ENCODE measurements at places on chromosomes 4 and X. TPM values are rescaled to one million over a fixed set of nuclear protein-coding genes. Genes with fewer than 3 reads are reported as not detected.
A peak's percentile ranks its signal among the peaks of the same experiment; 100 is the strongest.

- H3K27me3 ChIP-seq, result no peaks in the 10 kb centered on the region
- DNase-seq, result no peak
- no peak overlapping the region for H3K4me3 ChIP-seq
- H3K27ac ChIP-seq, result no peak overlapping the region
- no peaks in the 10 kb centered on the region for H3K4me1 ChIP-seq
Measured at GRCh38 chr4:113122066-113122465, 72.6 kb downstream of the ANK2 start.

DNA sequence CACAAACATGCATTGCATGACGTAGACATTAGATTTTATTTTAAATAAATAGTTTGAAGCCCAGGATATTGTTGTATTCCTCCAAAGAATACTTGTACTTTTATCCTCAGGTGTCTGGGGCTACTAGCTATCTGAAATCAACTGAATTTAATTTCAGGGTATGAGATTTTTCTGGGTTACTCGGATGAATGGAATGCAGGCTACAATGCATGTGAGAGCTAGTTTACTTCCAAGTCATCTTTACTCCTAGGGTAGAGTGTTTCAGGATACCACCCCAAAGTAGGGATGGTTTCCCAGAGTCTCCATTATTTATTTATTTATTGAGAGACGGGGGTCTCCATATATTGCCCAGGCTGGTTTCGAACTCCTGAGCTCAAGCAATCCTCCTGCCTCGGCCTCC lies 66.4 kb downstream of the HPRT1 start:
- no peak overlapping the region for H3K4me3 ChIP-seq
- no peak overlapping the region for H3K27ac ChIP-seq
- peaks cover 11% of the 10 kb centered on the region for H3K4me1 ChIP-seq
- H3K36me3 ChIP-seq, result no peaks in the 10 kb centered on the region
- DNase-seq, result no peak
- no peaks in the 10 kb centered on the region for H3K27me3 ChIP-seq

GRCh38 chr4:121726642-121727268 lies 30.0 kb upstream of the ANXA5 start:
- H3K36me3 ChIP-seq, result no peaks in the 10 kb centered on the region
- H3K4me1 ChIP-seq, result peaks cover 3% of the 10 kb centered on the region
- H3K4me3 ChIP-seq, result no peak overlapping the region
- peaks cover 9% of the 10 kb centered on the region for H3K27me3 ChIP-seq
- H3K27ac ChIP-seq, result no peak overlapping the region

- no peak overlapping the region for H3K27ac ChIP-seq
- H3K36me3 ChIP-seq, result peaks cover 4% of the 10 kb centered on the region
- no peaks in the 10 kb centered on the region for H3K27me3 ChIP-seq
- H3K4me3 ChIP-seq, result no peak overlapping the region
- H3K4me1 ChIP-seq, result no peaks in the 10 kb centered on the region
Measured at GRCh38 chr4:150327262-150327780, 249.1 kb downstream of the DCLK2 start.

DNA sequence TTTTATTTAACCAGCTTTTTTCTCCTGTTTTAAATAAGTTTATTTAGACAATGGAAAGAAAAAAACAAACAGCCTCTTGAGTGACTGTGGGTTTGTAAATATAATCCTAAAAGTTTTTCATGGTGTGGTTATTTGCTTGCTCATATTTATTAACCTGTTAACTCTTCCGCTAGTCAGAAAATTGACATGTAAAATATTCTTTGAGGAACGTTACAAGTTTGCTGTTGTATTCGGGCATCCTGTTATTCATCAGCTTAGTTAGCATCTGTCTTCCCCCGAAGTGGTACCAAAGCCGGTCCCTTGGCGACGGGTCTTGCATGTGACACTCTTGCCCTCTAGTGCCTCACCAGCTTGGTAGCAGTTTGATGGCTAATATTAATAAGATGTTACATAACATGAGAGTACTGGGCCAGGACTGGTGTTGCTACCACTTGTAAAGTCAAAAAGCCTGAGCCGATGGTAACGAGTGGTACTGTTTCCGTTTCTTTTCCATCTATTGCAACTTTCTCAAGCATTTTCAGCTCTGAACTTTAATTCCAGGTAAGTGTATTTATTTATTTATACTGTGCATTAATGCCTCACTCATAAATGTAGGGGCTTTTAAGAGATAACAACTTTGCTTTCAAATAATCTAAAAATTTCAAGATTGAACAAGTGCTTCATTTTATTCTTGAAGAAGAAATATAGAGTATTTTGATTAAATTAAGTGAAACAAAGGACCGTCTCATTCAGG lies at the start of gene NDST3:
Gene NDST3 (plus strand): TSS at position 434 of the 733 bp plus-strand sequence. CDS start 19,425 bp downstream, outside the sequence.
- peak within 1 kb of the TSS; percentile 31 for H3K4me3 ChIP-seq
- peaks cover 11% of the 10 kb centered on the region for H3K4me1 ChIP-seq
- DNase-seq, result peak; percentile 10
- H3K27me3 ChIP-seq, result peaks cover 51% of the 10 kb centered on the region

COL4A6 gene
- total RNA-seq, result not detected

GAGE12E gene
- total RNA-seq, result not detected

GRCh38 chr4:4595252-4595651 lies 53.4 kb upstream of the STX18 start:
- no peak for DNase-seq
- H3K4me1 ChIP-seq, result no peaks in the 10 kb centered on the region
- H3K27ac ChIP-seq, result no peak overlapping the region
- no peak overlapping the region for H3K4me3 ChIP-seq
- H3K36me3 ChIP-seq, result peaks cover 2% of the 10 kb centered on the region

- H3K4me1 ChIP-seq, result no peaks in the 10 kb centered on the region
- H3K36me3 ChIP-seq, result no peaks in the 10 kb centered on the region
- H3K27me3 ChIP-seq, result peaks cover 6% of the 10 kb centered on the region
- H3K27ac ChIP-seq, result no peak within 1 kb of the TSS
- no peak within 1 kb of the TSS for H3K4me3 ChIP-seq
- no peak for DNase-seq
Measured at GRCh38 chrX:103092942-103093341, at the start of gene NXF3. NXF3 (minus strand) TSS chrX:103093143; CDS start chrX:103093023, 120 bp downstream.

DNA sequence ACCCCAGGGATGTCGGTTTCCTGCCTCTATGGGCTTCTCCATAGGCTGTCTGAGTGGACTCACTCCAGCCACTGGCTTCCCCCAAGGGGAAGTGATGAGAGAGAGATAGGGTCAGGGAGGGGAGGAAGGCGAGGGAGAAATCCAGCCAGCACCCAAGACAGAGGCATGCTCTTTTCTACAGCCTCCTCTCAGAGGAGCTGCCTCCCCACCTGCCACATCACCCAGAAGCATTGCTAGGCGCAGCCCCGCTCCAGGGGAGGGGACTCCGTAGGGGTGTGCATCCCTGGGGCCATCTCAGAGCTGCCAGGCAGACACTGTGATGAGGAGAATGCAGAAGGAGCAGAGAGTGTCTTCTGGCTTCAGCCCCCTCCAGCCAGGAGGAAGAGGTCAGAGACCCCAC lies 109.5 kb upstream of the NKX1-1 start:
- H3K36me3 ChIP-seq, result no peaks in the 10 kb centered on the region
- H3K27me3 ChIP-seq, result peaks cover 4% of the 10 kb centered on the region
- no peak overlapping the region for H3K4me3 ChIP-seq
- H3K27ac ChIP-seq, result no peak overlapping the region
- DNase-seq, result no peak
- H3K4me1 ChIP-seq, result peaks cover 2% of the 10 kb centered on the region

DGAT2L6 gene
- not detected for total RNA-seq

- H3K27ac ChIP-seq, result no peak overlapping the region
- no peaks in the 10 kb centered on the region for H3K36me3 ChIP-seq
- DNase-seq, result peak; percentile 9
- H3K4me1 ChIP-seq, result peaks cover 7% of the 10 kb centered on the region
- H3K27me3 ChIP-seq, result no peaks in the 10 kb centered on the region
Measured at GRCh38 chr4:54566608-54567007, 91.1 kb upstream of the KIT start.

- no peak overlapping the region for H3K27ac ChIP-seq
- no peaks in the 10 kb centered on the region for H3K36me3 ChIP-seq
- no peaks in the 10 kb centered on the region for H3K4me1 ChIP-seq
- DNase-seq, result no peak
- peaks cover 1% of the 10 kb centered on the region for H3K27me3 ChIP-seq
Measured at GRCh38 chrX:21666679-21667078, 8.5 kb upstream of the KLHL34 start.

- DNase-seq, result no peak
- H3K4me1 ChIP-seq, result no peaks in the 10 kb centered on the region
- H3K27ac ChIP-seq, result no peak overlapping the region
- no peak overlapping the region for H3K4me3 ChIP-seq
Measured at GRCh38 chrX:758917-759316, 128.3 kb downstream of the SHOX start.

HPSE gene
- 24.6 TPM for total RNA-seq

DNA sequence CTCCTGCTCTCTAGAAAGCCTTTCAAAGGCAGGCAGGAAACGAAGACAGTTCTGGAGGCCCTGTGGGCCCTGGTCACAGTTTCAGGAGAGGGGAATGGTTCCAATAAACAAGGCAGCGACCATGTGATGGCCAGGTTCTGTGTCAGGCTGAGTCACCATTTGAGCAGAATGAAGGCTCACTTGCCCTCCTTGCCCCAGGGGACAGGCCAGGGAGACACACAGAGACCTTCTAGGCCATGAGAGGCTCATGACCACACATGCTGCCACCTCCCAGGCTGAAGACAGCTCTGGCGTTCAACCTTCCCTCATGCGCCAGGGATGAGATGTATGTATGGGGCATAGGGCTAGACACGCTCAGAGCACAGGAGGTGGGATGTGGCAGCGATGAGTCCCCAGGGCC lies 22.9 kb upstream of the TRIM2 start:
- no peak overlapping the region for H3K27ac ChIP-seq
- H3K4me1 ChIP-seq, result no peaks in the 10 kb centered on the region
- no peaks in the 10 kb centered on the region for H3K36me3 ChIP-seq
- H3K4me3 ChIP-seq, result no peak overlapping the region
- no peaks in the 10 kb centered on the region for H3K27me3 ChIP-seq

NPNT gene
- not detected for total RNA-seq

PDE6B gene
- 18.7 TPM for total RNA-seq

UCHL1 gene
- total RNA-seq, result not detected

GRCh38 chr4:120769227-120769626 lies 153.3 kb downstream of the PRDM5 start:
- DNase-seq, result no peak
- H3K4me3 ChIP-seq, result no peak overlapping the region
- peaks cover 3% of the 10 kb centered on the region for H3K27me3 ChIP-seq
- no peaks in the 10 kb centered on the region for H3K36me3 ChIP-seq
- H3K27ac ChIP-seq, result no peak overlapping the region

DNA sequence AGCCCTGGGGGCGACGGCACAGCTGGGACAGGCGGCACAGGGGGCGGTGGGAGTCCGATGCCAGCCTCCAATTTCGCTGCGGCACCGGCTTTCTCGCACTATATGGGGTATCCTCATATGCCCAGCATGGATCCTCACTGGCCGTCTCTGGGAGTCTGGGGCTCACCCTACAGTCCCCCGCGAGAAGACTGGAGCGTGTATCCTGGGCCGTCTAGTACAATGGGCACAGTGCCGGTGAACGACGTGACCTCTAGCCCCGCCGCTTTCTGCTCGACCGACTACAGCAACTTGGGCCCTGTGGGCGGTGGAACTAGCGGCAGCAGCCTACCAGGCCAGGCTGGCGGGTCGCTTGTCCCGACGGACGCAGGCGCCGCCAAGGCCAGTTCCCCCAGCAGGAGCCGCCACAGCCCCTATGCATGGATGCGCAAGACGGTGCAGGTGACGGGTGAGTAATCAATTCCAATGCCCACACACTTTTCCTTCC lies 500 bp downstream of the CDX4 start:
- no peak for DNase-seq
- H3K4me3 ChIP-seq, result no peak overlapping the region

DNA sequence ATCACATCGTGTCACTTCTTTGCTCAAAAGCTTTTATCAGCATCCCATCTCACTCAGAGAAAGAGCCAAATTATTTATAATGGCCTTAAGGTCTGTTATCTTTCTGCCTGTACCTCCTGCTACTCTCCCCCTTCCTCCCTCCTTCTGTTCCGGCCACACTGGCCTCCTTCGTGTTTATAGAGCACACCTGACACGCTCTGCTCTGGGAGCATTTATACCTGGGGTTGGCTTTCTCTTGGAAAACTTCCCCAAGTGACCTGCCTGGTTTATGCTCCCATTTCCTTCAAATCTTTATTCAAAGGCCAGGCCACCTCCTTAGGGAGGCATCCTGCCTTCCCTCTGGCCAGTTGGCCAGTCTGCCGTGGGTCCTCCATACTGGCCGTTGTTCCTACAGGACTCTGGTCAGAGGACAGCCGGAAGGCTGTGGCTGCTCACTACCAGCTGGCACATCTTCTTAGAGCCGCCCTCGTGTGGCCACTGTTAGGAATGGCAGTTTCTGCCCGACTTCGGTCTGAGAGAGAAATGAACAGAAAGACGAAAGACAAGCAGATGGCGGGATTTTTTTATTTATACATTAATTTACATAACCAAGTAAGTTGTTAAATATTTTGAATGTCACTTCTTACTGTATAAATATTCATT lies 80.2 kb upstream of the CBLL2 start:
- H3K4me3 ChIP-seq, result no peak overlapping the region
- peak; percentile 44 for DNase-seq
- H3K36me3 ChIP-seq, result no peaks in the 10 kb centered on the region
- peaks cover 3% of the 10 kb centered on the region for H3K4me1 ChIP-seq

MAGEA3 gene
- not detected for total RNA-seq

PAGE4 gene
- not detected for total RNA-seq

DNA sequence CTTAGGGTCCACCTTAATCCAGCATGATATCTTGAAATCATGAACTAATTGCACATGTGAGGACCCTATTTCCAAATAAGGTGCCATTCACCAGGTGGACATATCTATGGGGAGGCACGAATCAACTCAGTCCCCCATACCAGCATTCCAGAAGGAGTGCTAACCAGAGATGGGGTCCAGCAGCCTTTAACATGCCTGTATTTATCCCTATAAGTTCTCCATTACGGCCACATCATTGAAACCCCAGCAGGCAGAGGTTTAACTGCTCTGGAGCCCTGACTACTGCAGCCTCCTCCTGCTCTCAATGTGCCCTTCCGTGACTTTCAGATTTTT lies 3.2 kb upstream of the ASMTL start:
- no peaks in the 10 kb centered on the region for H3K27me3 ChIP-seq
- H3K27ac ChIP-seq, result no peak overlapping the region
- DNase-seq, result peak; percentile 5
- no peak overlapping the region for H3K4me3 ChIP-seq

GRCh38 chr4:98421111-98421510 lies 159.9 kb downstream of the RAP1GDS1 start:
- H3K27me3 ChIP-seq, result no peaks in the 10 kb centered on the region
- DNase-seq, result no peak
- no peak overlapping the region for H3K4me3 ChIP-seq
- no peak overlapping the region for H3K27ac ChIP-seq
- H3K36me3 ChIP-seq, result peaks cover 63% of the 10 kb centered on the region

AMBN gene
- not detected for total RNA-seq

DNA sequence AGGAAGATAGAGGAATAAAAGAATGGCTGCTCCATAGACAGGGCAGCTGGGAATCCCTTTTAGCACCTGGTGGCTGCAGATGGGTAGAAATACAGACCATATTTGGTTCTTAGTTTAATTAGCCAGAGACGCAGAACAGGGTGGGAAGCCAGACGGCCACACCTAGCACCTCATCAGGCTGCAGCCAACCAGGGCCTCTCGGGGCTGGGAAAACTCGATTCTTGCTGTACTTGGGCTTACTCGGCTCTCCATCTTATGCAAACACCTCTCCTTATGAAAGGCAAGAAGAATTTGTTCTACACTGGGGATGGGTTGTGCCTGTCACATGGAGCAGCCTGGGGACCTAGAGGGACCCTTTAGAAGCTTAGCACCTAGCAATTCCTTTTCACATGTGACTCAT lies 19.7 kb downstream of the IRAK1 start:
- H3K4me1 ChIP-seq, result peaks cover 20% of the 10 kb centered on the region
- no peak overlapping the region for H3K4me3 ChIP-seq
- DNase-seq, result no peak
- H3K27ac ChIP-seq, result no peak overlapping the region

GRCh38 chrX:12946838-12947544 lies 27.9 kb upstream of the TMSB4X start:
- peak overlapping the region; percentile 13 for H3K4me3 ChIP-seq
- peak overlapping the region; percentile 76 for H3K27ac ChIP-seq
- no peaks in the 10 kb centered on the region for H3K36me3 ChIP-seq
- peak; percentile 79 for DNase-seq
- no peaks in the 10 kb centered on the region for H3K27me3 ChIP-seq
- peaks cover 55% of the 10 kb centered on the region for H3K4me1 ChIP-seq
